ENCODE measurements at places on chromosomes 13 and 19.
A peak's percentile ranks its signal among the peaks of the same experiment; 100 is the strongest.

GRCh38 chr19:16714702-16715287, 4.9 kb upstream of the NWD1 start:
- peak; percentile 61 for DNase-seq

- no peak for DNase-seq
Measured at GRCh38 chr19:31825134-31826094, 476.2 kb upstream of the TSHZ3 start.

DNA sequence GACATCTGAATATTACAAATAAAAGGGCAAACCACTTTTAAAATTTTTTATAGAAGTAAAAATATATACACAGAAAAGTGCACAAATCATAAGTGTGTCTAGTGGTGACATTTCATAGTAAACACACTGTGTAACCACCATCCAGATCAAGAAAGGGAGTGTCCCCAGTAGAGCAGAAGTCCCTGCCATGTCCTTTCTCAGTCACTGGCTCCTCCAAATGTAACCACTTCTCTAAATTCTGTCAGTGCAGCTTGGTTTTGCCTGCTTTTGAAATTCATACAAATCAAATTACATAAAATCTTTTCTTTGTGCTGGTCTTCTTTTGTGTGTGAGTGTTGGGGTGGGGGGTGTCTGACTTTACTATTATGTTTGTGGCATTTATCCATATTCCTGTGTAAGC, 116.5 kb downstream of the RBM26 start:
- DNase-seq = no peak

DNA sequence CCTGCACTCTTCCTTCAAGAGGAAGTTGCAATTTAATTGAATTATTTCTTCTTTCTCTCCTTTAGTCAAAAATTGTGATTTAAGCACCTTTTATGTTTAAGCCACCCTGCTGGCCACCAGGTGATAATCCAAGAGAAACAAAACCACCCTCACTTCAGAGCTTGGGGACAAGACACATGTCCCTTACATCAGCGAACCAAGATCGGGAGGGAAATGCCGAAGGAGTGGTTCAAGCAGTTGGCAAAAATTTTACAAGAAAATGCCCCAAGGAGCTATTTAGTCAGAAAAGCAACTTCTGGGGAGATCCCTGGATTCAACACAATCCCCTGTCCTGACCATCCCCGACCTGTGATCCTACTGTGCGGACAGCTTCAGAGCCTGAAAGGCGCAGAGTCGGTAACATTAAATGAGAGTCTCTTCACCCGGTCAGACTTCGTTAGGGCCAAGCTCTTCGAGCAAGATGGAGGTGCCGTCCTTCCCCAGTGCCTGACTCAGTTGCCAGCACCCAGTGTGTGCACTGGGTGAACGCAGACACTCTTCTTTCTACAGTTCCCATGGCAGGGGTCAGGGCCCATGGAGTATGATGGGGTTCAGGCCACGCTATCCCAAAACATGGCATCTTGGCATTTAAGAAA, 78.6 kb upstream of the TM9SF2 start:
- DNase-seq = peak; percentile 2

- peak; percentile 39 for DNase-seq
Measured at GRCh38 chr19:14059093-14059480, 2.8 kb downstream of the PALM3 start.

- no peak for DNase-seq
Measured at GRCh38 chr19:30864391-30865215, 484.6 kb downstream of the TSHZ3 start.

GRCh38 chr13:33794576-33794975, 23.4 kb upstream of the RFC3 start:
- no peak for DNase-seq

GRCh38 chr13:76885203-76886004, 801 bp downstream of the KCTD12 start:
- DNase-seq = peak; percentile 66

DNA sequence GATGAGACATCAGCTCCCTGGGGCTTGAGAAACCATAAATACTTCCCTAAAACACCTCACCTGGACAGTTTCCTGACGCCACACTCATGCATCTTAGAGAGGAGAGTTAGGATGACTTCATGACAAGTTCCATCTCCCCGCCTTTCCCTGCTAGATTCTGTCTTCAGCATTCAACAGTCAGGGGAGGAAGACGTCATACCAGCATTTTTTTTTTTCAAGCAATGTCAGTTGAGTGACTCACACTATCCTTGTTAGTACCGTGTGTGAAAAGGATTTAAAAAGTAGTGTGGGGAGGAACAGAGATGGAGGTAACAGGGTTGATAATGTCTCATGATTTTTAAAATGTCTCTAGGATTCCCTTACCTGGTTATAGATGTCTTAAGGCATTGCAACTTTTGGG, at the start of gene OR7D2:
Gene OR7D2, plus strand, starts transcription at position 79 of the 400 bp plus-strand sequence. CDS start 6,803 bp downstream, outside the sequence.
- DNase-seq = no peak

GRCh38 chr13:36454987-36455386, 22.7 kb downstream of the CCNA1 start:
- no peak for DNase-seq

DNA sequence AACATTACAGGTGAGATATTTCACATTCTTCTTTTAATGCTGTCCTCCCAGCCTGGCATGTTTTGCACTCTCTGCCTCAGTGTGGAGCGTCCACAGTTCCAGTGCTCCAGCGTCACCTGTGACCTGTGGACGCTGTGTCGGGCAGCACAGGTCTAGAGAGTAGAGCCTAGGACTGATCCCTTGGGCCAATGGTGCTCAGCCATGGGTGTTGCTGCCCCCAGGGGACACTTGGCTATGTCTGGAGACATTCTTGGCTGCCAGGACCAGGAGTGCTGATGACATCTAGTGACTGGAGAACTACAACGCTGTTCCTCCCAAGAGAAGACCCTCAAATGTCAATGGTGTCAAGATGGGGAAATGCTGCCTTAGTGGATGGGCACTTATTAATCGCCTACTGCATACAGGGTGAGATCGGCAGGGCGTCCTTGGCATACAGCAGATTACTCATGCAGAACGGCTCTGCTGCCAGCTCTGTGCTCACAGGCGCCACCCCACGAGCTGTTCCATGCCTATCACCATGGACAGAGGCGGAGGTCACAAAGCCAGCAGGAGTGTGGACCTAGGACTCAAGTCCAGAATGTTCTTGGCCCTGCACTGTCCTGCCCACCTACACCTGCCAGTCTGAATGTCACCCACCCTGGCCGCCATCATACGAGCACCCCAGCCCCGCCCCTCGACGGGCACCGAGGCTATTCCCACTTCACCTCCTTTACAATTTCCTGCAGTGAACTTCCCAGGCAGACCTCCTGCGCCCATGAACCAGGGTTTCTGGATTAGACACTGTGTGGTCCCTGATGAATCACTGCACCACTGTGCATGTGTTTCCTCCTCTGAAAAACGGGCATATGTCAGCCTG, 13.9 kb upstream of the MADCAM1 start:
- DNase-seq = no peak

- DNase-seq = no peak
Measured at GRCh38 chr13:110238818-110239195, 68.2 kb downstream of the COL4A1 start.

GRCh38 chr19:45613926-45614725, 12.1 kb upstream of the GPR4 start:
- DNase-seq = no peak

DNA sequence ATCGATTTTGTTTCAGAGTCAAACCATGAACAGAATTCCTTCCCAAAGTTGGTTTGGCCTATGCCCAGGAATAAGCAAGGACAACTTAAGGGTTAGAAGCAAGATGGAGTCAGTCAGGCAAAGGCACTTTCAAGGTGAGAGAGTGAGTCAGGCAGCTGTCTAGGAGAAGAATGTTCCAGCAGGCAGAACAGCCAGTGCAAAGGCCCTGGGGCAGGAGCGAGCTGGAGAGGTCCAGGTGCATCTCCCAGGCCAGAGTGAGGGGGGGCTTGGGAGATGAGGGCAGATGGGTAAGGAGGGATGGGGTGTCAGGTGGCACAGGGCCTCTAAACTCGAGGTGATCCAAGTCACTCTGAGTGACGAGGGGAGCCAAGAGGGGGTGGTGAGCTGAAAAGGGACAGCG, 9.2 kb upstream of the GRWD1 start:
- no peak for DNase-seq

DNA sequence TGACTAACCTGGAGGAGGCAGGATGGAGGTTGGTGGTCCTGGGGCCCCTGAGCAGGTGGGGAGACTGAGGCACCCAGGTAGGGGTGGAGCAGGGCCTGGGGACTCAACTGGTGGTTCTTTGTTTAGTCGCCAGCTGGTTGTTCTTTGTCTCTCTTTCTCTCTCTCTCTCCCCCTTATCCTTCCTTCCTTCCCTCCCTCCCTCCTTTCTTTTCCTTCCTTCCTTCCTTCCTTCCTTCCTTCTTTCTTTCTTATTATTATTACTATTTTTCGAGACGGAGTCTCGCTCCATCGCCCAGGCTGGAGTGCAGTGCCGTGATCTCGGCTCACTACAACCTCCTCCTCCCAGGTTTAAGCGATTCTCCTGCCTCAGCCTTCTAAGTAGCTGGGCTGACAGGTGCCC, 6.6 kb upstream of the NRTN start:
- no peak for DNase-seq

- no peak for DNase-seq
Measured at GRCh38 chr13:46053162-46054012, 841 bp upstream of the ZC3H13 start.

Data from WERI-Rb-1 (cell line).